Right renal cortex interstitium (tissue), 3 donors: ENCODE measurements at places on chromosomes 6 and 20. TPM values are rescaled to one million over a fixed set of nuclear protein-coding genes. Genes with fewer than 3 reads are reported as not detected.

DNA sequence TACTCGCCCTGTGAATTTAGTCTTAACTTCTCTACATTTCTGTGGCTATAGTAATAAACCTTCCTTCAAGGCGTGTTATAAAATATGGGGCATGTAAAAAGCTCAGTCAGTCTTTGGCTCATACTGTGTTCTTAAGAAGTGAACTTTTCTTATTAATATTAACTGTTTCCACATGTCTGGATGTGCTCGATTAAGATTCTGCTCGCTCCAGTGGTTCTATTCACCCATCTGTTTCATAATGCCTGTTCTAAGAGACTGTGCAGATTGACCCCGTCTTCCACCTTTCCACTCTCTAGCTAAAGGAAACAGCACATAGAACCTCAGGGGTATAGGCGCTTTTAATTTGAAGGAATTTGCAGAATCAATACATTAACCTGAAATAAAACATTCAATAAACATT lies 99.9 kb downstream of the L3MBTL3 start:
- DNase-seq, result no peak

DNA sequence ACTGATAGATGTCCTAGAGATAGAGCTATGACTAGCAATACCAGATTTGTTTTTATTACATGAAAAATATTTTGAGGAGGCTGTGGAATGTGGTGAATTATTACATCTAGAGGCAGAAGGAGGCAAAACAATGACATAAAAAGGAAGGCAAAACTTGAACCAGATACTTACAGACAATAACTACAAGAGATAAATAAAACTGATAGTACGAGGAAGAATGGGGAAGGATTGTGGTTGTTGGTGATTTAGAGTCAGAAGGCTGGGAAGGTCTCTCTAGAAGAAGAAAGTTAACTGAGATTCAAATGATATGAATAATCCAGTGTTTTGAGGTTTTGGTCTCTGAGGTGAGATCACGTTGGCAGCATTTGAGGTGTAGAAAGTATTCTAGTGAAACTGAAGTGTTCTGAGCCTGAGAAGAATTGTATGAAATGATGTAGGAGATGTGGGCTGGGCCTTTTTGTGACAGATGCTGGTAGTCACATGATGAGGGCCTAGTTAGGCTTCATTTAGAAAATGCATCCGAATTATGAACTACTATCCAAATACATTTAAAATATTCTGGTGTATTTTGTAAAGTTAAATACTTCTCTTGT lies 589.1 kb downstream of the EYS start:
- DNase-seq, result no peak

- DNase-seq, result no peak
Observed at GRCh38 chr6:20605581-20605980, 71.3 kb downstream of the CDKAL1 start.

DNA sequence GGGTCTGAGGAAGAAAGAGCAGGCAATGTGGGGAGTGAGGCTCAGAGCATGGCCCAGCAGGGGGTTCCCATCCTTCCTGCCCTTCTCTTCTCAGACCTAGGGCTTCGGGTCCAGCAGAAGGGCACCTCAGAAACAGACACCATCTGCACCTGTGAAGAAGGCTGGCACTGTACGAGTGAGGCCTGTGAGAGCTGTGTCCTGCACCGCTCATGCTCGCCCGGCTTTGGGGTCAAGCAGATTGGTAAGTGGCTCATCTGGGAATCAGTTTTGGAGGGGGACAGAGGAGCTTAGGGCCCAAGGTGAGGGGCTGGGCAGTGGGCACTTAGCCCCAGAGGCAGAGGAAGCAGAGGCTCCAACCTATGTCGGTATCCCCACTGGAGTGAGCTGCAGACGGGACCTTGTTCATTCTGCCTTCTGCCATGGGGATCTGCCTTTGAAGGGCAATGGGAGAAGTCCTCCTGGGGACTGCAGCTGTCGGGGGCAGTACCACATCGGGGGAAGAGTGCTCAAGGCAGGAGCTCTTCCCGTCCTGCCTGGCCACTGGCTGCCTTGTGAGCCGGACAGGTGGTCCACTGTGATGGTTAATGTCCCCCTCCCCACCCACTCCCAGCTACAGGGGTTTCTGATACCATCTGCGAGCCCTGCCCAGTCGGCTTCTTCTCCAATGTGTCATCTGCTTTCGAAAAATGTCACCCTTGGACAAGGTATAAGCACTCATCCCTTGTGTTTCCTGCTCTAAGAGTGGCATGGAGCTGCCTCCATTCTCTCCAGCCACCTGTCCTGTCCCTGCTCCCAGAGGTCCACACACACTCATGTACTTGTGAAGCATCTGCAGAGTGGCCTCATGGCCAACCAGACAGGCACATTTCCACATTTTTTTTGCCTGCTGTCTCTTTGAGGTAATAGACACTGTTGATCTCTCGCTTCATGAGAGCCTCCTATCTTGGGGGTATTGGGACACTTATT lies 4.7 kb downstream of the CD40 start:
- DNase-seq, result no peak

DNA sequence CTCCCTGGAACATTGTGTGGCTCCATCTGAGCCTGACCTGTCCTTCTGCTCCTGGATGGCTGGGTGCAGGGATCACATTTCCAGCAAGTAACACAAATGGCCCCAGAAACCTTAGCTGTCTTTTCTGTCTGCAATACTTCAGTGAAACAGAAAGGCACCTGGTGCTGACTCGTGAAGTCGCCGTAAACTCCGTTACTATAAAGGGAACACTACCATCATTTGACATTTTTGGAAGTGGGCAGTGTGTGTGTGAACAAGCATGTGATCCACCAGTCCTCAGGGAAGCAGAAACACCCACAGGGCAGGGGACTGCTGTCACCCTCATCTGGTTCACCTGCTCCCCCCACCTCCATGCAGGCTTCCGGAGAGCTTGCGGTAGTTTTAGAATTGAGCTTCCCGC lies 23.9 kb downstream of the SERPINB6 start:
- DNase-seq, result no peak

DNA sequence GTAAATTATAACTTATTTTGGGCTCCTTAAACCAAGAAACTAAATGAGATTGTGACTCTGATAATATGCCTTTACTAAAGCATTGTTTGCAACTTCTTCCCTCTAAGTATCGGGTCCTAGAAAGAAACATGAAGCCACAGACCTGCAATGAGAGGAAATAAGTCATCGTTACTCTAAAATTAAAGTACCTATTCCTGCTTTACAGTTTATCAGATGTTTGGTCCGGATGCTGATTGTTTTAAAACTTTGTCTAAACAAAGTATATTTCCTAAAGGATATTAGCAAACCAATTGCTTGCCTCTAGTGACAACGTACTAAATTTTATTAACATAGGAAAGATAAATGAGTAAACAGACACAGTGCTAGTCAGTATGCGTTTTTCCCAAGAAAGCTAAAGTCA lies 216.8 kb downstream of the GJA1 start:
- no peak for DNase-seq

- no peak for DNase-seq
Observed at GRCh38 chr20:51800872-51801121, 1.5 kb downstream of the SALL4 start.

DNA sequence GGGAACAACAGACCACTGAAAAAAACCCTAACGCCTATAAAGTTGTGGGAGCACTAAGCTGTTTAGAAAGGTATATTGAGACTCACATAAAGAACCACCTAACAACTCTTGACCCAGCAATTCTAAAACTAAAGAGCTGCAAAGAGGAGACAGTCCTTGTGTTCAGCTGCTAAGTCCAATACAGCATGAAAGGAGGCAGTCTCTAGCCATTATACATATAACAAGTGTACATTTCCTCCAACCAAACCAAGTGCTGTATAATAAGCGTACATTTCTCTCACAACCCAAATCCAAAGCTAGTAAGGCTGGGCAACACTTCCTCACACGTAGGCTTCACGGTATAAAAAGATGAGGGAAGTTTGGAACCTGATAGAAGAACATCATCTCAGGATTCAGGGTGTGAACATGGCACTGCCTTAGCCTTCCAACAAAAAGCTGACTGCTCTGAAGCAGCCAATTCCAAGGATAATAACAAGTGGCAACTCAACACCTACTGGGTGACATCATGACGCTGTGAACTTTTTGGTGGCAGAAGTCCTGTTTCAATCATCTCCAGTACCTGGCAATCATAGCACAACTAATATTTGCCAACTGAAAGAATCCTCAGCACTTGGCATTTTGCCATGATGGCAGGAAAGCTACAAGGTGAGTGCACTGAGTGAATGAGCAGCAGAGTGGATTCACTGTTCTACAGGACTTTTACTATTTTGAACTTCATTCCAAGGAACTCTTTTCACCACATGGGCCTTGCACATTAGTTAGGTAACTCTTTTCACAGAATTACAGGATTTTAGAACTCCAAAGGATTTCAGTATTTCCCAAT lies 16.6 kb downstream of the TBC1D20 start:
- no peak for DNase-seq

DNA sequence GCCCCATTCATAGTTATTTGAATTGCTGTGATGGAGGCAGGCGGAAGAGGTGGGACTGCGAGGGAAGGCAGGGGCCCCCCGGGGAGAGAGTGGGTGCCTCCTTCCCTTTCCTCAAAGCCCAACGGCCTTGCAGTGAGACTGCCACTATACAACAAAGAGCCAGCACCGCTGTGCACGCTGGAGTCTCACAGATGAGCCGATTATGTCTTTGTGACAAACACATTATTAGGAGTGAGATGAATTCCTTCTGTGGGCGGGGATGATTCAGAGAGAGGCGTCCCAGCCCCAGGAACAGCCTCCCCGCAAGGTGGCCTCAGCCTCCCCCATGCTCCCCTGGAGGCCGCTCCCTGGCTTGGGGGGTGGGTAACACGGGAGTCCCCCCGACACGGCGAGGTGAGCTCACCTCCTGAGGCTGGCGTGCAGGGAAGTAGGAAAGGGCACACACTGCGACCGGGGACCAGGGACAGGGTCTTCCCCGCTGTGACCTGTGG lies 26.7 kb downstream of the NTSR1 start:
- no peak for DNase-seq

- no peak for DNase-seq
Observed at GRCh38 chr20:40948465-40949267, 80.0 kb upstream of the TOP1 start.

- no peak for DNase-seq
Observed at GRCh38 chr6:133969285-133969920, 16.4 kb downstream of the TBPL1 start.

DNA sequence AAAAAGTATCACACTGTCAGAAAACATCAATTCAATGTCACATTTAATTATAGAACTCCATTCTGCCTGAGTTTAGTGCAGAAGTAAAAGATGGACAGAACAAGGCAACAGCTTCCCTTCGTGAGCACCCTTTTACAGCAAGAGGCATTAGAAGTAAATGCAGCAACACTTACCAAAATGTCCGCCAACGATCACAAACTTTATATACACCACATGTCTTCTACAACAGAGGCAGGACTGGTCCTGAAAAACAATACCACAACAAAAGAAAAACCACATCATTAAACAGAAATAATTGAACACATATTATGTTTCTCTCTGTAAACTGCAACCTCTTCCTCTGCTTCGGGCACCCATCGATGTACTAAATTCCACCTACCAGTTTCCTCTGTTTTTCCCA lies 92.9 kb downstream of the FYN start:
- DNase-seq, result no peak

GRCh38 chr6:36536873-36537547 lies 10.3 kb downstream of the STK38 start:
- no peak for DNase-seq

- no peak for DNase-seq
Observed at GRCh38 chr20:646868-647233, 6.1 kb downstream of the SRXN1 start.

DNA sequence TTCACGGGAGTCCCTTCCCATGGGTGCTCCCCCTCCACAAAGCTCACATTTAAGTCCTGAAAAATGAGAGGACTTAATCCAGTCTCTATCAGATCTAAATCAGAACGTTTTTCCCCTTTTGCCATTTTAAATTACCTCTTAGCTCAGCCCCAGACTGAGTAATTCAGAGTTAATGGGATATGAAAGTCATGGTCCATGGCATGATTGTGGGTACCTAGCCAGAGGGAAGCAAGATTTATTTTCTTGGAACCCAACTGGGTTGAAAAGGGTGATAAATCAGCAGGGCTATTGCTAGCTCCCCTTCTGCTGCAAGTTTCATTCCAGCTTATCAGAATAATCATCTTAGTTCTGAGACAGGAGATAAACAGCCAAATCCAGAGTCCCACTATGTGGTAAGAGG lies 320.2 kb upstream of the CHD6 start:
- DNase-seq, result no peak

DNA sequence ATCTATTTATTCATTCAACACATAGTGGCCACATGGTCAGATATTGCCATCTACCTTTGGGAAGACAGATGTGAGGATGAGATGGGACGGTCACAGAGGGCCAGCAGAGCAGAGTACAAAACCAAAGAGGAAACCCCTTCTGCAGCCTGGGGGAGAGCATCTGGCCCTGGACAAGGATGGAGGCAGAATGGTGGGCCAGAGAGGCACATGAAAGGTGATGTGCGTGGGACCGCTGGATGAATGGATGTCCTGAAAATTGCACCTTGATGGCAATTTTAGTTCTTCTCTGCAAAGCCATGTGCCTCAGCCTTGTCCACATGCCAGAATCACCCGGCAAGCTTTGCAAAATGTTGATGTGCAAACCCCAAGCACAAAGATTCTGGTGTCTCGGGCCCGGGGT lies 77.4 kb upstream of the CD93 start:
- DNase-seq, result no peak

DNA sequence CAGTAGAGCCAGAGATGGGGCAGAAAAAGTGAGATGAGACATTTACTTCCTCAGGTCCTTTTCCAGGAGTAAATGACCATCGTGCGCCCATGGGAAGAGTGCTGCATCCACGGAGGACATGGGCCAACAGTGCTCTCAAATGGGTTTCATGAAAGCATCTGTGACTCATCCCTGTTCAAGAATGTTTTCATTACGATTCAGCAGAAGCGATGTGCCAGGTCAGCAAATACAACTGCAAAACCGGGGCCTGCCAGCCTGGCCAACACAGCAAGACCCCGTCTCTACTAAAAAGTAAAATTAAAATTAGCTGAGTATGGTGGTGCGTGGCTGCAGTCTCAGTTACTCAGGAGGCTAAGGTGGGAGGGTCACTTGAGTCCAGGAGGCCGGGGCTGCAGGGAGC lies 125.1 kb downstream of the LY86 start:
- no peak for DNase-seq

DNA sequence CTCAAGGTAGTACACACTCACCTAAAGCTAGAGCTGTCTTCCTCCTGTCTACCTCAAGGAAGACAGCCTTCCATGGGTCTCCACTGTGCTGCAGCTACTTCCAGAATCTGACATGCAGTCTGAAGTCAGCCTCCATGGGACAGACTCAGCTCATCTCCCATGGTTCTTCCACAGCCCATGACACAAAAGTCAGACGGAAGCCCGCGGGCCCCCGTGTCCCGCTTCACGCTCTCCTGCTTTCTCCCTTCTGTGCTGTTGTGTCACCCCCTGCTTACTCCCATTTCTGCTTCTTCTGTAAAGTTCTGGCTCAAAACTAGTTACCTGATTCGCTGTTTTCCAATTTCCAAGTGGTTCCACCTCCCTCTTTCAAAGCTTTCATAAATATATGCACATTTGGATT lies 184.5 kb downstream of the SYNE1 start:
- no peak for DNase-seq

The ZC3H12D gene
- 0.18 TPM for polyA plus RNA-seq

The IMPG1 gene
- polyA plus RNA-seq, result 1.9 TPM

The RIPOR2 gene
- polyA plus RNA-seq, result 8.3 TPM

The SYNGAP1 gene
- 24.0 TPM for polyA plus RNA-seq

The XKR7 gene
- 0.24 TPM for polyA plus RNA-seq

The ATP6V1G2 gene
- 7.3 TPM for polyA plus RNA-seq

The TGM2 gene
- 31.5 TPM for polyA plus RNA-seq

The COL11A2 gene
- polyA plus RNA-seq, result 3.8 TPM

The IL17F gene
- 0.32 TPM for polyA plus RNA-seq

The FAM83C gene
- 0.06 TPM for polyA plus RNA-seq
